ENCODE measurements at places on chromosomes 1 and 21. TPM values are rescaled to one million over a fixed set of nuclear protein-coding genes. Genes with fewer than 3 reads are reported as not detected.

The ZNF683 gene
- total RNA-seq: not detected

GRCh38 chr1:177770096-177770495 lies 199.8 kb downstream of the SEC16B start:
- no peak for DNase-seq

DNA sequence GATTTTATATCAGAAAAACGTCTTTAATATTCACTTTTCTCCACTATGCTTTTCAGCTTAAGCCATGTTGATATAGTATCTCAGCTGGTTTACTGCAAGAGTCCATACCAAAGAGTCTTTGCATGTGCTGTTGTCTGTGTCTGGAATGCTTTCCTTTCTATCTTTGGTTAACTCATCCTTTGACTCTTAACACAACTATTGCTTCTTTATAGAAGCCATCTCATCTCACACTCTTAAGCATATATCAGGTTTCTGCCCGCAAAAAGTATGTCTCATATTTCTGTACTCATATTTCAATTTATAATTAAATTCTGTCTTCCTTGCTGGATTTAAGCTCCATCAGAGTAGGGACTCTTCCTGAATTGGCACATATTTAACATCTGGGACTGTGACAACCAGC lies 220.9 kb upstream of the KCNK2 start:
- no peak for DNase-seq

- DNase-seq: no peak
Measured at GRCh38 chr1:199338760-199339159, 688.8 kb upstream of the NR5A2 start.

The RNU1-2 gene
- total RNA-seq: 2,859 TPM

DNA sequence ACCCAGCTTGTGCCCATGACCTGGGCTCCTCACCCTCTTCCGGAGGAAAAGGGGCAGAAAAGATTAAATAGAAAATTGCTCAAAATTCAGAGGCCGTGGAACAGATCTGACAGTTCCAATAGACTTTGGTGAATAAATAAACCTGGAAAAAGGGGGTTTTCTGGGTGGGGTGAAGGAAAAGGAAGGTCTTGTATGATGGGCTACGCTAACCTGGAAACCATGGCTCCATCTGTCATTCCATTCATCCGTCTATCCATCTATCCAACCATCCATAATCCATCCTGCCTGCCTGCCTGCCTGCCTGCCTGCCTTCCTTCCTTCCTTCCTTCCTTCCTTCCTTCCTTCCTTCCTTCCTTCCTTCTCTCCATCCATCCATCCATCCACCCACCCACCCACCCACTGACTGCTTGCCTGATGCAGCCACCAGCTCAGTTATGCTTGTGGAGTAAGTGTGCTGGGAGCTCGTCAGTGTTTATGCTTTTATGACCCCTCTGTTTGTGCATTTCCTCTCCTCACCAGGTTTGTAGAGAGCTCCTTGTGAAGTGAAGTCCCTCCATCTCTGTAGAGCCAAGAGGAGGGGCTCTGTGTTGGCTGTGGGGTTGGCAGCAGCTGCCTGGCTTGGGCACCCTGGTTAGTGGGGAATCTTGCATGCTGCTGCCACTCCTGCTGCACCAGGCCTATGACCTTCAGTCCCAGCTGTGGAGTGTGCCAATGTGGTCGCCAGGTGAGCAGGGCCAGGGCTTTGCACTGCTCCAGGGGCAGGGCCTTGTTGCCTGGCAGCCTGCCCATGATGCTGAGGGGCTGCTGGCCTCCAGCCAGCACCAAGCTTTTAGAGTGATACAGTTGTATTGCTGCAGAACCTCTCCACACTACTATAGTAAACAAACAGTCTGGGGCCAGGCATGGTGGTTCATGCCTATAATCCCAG lies 16.0 kb upstream of the POU3F1 start:
- DNase-seq: no peak

The CCDC27 gene
- total RNA-seq: not detected

- DNase-seq: no peak
Measured at GRCh38 chr1:32876341-32877210, 5.9 kb upstream of the FNDC5 start.

The TDRD5 gene
- total RNA-seq: not detected

- no peak for DNase-seq
Measured at GRCh38 chr1:239270509-239270908, 115.9 kb upstream of the CHRM3 start.

DNA sequence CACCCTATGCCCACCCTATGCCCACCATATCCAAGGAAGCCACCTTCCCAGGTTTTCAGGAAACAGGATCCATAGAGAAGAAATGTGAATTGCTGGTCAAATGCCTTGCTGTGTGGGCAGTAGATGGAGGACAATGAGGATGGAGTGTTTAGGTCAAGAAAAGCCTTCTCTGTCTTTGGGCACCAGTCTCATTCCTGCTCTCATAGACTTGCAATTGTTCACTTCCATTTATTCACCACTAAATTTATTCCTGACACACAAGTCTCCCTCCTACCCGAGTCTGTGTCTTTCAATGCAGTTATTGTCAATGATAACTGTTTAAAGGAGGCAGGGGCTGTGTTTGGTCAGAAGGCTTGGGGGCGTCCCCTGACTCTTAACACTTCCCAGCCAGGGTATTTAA lies 48.0 kb upstream of the ITPKB start:
- DNase-seq: no peak

The CSTB gene
- total RNA-seq: 65.3 TPM

DNA sequence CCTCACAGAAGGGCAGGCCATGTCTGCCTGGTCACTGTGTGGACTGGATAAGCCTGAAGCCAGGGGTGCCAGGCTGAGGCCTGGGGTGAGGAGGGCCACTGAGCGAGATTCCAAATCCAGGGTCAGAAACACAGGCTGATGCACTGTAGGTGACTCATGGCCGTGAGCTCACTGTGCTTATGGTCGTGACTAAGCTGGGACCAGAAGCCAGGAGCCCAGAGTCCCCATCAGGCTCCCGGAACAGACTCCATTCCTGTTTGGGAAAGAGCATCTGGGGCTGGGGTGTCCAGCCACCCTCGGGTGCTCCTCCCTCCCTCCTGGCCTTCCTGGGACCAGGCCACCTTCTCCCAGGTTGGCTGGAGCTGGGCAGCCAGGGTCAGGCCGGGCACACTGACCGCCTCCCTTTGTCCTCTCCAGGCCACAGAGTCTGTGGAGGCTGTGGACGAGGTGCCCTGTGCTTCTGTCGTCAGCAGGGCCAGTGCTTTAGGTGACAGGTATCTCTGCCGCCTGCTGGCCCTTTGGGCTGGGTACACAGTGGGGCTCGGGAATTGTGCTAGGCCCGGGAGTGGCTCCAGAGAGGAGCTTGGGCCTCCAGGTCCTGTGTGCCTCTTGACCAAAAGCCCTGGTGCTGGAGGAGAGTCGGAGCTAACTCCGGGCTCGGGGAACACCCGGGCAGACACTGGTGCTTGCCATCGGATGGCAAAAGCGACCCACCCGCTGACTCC lies 36.7 kb downstream of the AJAP1 start:
- DNase-seq: no peak

The DPM3 gene
- 61.3 TPM for total RNA-seq

DNA sequence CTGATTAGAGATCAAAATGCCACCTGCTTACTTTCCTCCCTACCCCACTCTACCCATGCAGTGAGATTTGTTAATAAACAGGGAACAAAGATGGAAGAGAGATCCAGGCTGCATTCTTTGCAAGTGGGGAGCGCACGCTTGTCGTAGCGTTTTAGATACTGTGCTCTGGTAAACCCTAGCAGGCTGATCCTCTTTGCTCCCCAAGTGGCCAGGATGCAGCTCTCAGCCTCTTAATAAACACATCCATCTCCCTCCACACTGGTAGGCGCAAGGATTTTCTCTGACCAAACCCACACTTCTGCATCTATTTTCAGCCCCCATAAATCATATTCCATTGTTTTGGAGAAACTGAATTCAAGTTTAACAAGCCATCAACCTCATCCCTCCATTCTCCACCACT lies 2.9 kb downstream of the PGBD5 start:
- peak; percentile 27 for DNase-seq

DNA sequence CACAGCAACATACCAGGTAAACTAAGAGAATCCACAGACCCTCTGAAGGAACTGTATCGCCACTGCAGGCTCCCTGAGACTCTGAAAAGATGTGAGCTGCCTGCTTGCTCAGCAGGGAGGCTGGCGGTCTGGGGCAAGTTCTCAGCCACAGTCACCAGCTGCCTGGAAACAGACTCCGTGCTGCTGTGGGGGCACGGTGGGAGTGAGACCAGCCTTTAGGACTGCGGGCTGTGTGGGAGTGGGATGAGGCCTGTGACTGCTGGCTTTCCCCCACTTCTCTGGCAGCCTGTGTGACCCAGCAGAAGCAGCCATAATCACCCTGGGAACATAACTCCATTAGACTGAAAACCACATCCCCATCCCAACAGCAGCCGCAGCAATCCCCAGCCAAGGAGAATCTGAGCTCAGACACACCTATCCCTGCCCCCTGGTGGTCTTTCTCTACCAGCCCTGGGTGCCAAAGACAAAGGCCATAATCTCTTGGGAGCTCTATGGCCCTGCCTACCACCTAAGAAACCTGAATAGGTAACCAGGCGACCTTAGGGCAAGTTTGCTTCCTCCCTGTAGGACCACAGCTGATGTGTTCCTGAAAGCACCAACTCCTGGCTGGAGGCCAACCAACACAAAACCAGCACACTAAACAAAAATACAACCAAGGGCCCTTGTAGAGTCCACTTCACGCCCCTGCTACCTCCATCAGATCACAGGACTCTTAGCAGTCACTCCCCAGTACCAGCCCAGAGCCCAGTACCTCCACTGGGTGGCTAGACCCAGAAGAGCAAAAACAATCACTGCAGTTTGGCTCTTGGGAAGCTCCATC lies 151.5 kb downstream of the SMYD3 start:
- DNase-seq: no peak

DNA sequence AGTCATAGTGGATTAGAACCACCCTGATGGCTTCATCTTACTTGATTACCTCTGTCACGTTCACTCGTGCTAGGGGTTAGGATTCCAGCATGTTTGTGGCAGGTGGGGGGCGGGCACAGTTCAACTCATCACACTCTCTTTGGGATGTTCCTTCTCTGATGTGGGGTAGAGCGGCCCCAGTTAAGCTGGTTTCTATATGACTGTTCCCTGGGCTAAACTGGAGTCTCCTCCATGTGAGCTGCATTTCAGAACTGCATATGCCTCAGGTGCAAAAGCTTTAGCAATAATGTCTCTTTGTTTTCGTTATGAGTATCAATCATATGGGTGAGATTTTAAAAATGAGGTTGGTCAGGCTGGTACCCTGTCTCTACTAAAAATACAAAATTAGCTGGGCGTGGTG lies 393.2 kb downstream of the RPS6KC1 start:
- no peak for DNase-seq
